Prostate gland (tissue), 2 donors: ENCODE measurements at places on chromosomes 12 and 14.
A peak's percentile ranks its signal among the peaks of the same experiment; 100 is the strongest.

GRCh38 chr12:26037615-26038220 lies 79.2 kb downstream of the RASSF8 start:
- DNase-seq = no peak

DNA sequence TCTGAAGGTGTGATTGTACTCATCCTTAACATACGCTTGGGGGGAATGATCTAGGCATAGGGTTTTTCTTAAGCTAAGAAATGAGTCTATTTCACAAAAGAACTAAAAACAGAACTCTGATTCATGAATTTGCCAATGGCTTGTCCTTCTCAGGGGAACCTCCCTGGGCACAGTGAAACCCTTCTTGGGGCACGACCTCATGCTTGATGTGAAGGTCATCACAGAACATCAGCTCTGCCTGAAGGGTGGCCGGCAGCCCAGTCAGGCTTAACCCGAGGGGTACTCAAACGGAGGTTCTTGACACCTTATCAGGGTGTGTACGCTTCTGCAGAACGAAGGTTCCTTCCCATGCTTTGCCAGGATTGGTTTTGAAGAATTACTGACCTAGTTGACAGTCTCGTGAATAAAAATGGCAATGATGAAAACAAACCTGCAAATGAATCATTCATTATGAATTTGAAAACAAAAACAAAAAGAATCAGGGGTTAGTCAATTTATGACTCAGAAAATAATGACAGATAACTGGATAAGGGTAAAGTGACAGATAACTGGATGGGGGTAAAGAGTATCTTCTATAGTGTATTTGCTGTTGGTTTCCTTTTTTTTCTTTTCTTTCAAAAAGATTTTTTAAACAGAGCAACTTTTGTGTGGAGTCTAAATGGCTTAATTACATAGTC lies 86.4 kb downstream of the GALNT8 start:
- DNase-seq = no peak

DNA sequence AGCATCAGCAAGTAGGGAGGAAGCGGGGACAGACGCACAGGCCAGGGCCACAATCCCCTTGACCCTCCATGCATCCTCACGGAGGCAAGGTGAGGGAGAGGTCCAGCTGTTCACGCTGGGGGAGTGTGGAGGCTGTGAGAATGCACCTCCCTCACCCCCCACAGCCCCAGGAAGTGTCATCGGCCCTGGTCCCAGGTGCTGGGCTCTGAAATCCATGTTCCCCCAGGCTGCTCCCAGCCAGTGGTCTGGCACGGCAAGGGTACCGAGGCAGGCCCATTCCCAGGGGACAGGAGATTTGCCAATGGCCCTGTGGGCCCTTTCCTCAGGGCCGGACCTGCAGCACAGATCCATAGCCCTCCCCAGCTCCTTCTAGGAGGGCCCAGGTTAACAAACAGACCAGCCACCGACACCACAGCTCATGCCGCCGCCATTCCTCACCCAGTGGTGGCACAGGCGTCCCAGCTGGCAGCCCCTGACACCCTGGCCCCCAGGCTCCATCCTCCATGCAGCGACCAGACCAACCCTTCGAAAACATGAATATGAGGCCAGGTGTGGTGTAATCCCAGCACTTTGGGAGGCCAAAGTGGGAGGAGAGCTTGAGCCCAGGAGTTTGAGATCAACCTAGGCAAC lies 21.9 kb upstream of the EIF5 start:
- DNase-seq = no peak

- no peak for DNase-seq
Measured at GRCh38 chr12:15563663-15564062, 225.5 kb downstream of the EPS8 start.

- DNase-seq = no peak
Measured at GRCh38 chr14:95537298-95538089, 2.6 kb downstream of the GLRX5 start.

DNA sequence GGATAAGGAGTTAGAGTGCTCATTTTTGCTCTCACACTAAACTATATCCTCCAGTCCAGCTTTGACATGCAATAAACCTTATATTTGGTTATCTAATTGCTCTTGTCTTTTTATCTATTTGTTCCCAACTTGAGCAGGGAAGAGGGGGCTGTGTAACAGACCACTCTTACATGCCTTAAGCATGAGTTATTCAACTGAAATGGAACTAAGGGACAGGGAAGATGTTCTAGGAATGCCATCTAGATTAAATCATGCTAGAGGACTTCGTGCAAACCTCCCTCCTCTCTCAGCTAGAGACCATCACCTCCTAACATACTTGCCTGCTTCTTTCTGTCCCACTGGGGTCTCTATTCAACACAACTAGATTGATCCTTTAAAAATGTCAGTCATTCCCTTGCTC lies 20.6 kb downstream of the SPX start:
- DNase-seq = no peak

- no peak for DNase-seq
Measured at GRCh38 chr12:126518596-126519200, 1453.5 kb downstream of the AACS start.

GRCh38 chr12:74985986-74986319 lies 223.7 kb downstream of the KCNC2 start:
- DNase-seq = no peak

- no peak for DNase-seq
Measured at GRCh38 chr12:127280393-127281275, 986.3 kb upstream of the TMEM132C start.

DNA sequence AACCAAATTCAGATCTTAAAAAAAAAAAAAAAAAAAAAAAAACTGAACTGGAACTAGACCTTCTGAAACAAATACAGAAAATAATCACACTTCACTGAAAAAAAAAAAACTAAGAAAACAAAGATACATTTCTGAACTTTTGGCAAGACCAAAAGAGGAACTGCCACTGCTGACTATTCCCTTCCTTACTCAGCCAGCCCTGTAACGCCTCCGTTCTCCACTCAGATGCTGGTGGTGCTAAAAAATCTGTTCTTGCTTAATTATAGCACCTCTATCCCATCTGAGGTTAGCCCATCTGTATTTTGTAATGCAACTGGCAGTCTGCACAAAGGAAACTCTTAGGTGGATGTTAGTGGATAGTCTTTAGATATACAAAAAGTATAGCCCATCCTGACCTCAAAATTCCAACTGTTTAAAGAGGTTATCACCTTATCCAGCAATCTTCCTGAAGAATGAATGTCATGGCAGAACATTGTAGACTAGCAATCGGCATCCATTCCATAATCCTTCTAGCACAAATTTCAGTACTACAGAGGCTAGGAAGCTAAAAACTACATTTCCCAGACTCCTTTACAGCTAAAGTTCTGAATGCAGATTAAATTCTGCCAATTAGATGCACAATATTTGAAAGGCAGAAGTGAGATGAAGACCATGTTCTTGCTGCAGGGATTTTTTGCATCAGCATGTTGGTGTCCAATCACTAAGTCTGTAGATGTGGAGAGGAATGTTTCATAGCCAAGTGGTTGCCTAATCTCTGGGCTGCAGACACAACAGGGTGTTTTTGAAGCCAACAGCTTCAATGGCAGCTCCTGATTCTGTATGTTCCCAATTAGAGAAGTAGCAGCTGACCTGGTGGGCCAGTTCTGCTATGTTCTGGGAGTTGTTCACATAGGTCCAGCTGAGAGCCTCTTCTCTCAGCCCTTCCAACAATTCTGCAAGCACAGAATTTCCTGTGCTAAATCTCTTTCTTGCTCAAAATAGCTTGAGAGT lies 5.7 kb downstream of the MAP3K9 start:
- no peak for DNase-seq

- no peak for DNase-seq
Measured at GRCh38 chr12:39780913-39781446, 161.4 kb upstream of the ABCD2 start.

- no peak for DNase-seq
Measured at GRCh38 chr14:27845241-27845850, 921.2 kb upstream of the FOXG1 start.

DNA sequence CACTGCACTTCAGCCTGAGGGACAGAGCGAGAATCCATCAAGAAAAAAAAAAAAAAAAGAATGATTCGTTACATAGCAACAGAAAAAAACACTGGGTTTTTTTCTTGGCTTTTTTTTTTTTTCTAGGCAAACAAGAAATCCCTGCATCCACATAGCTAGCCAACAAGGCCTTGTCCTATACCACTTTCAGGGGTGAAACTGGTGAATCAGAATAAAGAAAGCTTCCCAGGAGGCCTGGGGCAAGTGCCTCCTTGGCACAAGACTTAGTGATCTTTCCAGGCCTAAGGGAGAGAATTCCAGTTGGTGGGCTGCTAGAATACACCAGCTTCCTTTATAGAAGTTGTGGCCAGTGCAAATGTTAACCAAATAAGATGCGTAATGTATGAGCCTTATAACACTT lies 90.0 kb downstream of the VCPKMT start:
- DNase-seq = no peak

- DNase-seq = no peak
Measured at GRCh38 chr14:80456209-80456608, 244.9 kb upstream of the DIO2 start.

GRCh38 chr12:92640691-92641090 lies 62.1 kb upstream of the PLEKHG7 start:
- DNase-seq = no peak

- DNase-seq = peak; percentile 8
Measured at GRCh38 chr12:6688543-6688998, 604 bp downstream of the ZNF384 start.

DNA sequence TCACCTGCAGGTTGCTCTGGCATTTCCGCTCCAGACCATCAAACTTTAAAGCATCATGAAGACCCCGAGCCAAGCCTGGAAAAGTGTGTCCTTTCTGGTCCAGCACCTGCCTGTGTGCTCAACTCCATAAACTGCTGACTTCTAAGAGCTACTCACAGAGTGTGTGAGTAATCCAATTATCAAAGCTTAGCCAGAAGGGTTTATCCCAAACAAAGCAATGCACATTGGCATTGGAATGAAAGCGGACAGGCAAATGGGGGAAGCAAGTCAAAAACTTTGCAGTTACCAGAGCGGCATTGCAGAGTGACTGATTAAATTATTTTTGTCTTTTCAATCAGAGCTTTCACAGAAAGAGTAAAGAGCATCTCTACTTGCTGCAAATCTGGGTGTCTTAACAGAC lies 1262.4 kb upstream of the SEL1L start:
- no peak for DNase-seq

GRCh38 chr12:76942267-76942666 lies 63.4 kb upstream of the CSRP2 start:
- DNase-seq = no peak

- no peak for DNase-seq
Measured at GRCh38 chr12:96225044-96225855, 31.1 kb downstream of the ELK3 start.

DNA sequence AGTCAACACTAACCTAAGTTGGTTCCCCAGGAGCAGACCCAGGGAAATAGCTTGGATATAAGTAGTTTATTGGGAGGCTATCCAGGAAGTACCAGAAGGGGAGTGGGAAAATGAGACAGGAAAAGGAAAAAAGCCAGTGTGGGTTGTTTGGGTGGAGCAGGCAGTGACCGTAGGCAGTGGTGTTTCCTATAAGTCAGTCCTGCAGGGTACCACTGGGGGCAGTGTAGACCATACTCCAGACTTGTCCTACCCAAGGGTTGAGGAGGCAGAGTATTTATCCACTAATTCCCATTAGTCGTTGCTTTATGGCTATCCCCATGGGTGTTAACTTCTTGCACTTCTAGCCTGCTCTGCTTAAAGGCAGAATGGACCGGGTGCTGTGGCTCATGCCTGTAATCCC lies 6.4 kb upstream of the CCDC60 start:
- DNase-seq = no peak

DNA sequence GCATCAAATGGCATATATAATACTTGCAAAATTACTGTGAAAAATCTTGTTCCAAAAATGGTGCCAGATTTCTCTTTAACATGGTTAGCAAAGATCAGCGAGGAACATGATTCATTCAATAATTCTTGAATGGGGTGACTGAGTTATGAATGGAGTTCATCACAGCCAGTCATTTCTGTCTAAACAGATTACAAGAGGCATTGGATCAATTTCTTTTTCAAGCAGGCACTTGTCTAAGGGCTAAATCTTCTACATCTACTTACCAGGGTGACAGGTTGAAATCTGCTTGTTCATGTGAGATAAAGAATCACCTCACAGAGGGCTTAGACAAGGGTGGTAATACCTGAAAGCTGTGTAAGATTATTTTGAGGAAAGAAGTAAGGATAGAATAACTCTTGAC lies 247.7 kb downstream of the ATP23 start:
- DNase-seq = no peak

GRCh38 chr12:56874821-56875220 lies 59.4 kb downstream of the SDR9C7 start:
- no peak for DNase-seq

DNA sequence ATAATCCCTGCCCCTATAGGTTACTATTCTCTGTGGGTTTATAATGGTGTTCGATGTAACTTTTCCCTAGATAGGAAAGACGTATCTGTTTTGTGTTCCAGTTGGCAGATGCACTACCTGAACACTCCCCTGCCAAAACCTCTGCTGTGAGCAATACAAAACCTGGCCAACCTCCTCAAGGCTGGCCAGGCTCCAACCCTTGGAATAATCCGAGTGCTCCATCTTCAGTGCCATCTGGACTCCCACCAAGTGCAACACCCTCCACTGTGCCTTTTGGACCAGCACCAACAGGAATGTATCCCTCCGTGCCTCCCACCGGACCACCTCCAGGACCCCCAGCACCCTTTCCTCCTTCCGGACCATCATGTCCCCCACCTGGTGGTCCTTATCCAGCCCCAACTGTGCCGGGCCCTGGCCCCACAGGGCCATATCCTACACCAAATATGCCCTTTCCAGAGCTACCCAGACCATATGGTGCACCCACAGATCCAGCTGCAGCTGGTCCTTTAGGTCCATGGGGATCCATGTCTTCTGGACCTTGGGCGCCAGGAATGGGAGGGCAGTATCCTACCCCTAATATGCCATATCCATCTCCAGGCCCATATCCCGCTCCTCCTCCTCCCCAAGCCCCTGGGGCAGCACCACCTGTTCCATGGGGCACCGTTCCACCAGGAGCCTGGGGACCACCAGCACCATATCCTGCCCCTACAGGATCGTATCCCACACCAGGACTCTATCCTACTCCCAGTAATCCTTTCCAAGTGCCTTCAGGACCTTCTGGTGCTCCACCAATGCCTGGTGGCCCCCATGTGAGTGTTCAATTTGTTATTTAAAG lies 11.3 kb downstream of the MAPK1IP1L start:
- DNase-seq = no peak

GRCh38 chr14:101960225-101960624 lies 4.1 kb upstream of the DYNC1H1 start:
- no peak for DNase-seq

- DNase-seq = no peak
Measured at GRCh38 chr14:95206534-95206933, 49.2 kb upstream of the DICER1 start.

DNA sequence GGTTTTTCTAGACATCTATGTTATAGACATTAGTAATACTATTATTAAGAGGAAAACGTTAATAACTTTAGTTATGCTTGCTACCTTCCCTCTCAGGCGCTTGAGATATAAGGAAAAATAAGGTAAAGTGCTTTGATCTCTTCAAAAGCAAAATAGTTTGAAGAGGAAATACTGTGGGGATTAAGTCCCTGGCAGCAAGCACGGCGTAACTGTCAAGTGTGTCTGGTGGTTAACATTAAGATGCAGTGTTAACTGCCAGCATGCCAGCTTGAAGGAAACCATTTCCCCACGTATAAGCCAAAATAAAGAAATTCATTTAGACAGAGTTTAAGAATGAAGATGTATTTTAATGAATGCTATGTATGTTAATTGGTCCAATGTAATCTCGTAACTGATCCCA lies 31.8 kb downstream of the PELI2 start:
- DNase-seq = no peak
